ENCODE measurements at places on chromosomes 7 and 10. TPM values are rescaled to one million over a fixed set of nuclear protein-coding genes. Genes with fewer than 3 reads are reported as not detected.
A peak's percentile ranks its signal among the peaks of the same experiment; 100 is the strongest.

The EEF1AKMT2 gene
- total RNA-seq = 28.6 TPM

The DNA2 gene
- total RNA-seq = 48.0 TPM

The TWIST1 gene
- total RNA-seq = 0.18 TPM

The NEBL gene
- 15.7 TPM for total RNA-seq

The SLC26A4 gene
- not detected for total RNA-seq

The GIMAP4 gene
- total RNA-seq = not detected

DNA sequence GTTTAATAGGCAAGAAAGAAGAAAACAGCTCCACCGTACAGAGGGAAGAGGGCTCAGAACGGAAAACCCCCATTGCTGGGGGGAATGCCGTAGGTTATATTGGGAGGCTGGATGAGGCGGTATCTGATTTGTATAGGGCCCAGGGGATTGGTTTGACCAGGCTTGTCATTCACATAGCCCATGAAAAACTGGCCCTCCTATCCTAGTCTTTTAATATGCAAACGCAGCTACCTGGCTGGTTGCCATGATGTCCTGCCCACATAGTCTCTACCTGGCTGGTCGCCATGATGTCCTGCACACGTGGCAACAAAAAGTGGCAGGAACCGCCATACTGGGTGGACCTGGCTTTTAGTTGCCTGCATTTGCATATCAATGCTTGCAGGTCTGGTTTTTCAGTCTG, 84.7 kb downstream of the AUTS2 start:
- no peak for DNase-seq

DNA sequence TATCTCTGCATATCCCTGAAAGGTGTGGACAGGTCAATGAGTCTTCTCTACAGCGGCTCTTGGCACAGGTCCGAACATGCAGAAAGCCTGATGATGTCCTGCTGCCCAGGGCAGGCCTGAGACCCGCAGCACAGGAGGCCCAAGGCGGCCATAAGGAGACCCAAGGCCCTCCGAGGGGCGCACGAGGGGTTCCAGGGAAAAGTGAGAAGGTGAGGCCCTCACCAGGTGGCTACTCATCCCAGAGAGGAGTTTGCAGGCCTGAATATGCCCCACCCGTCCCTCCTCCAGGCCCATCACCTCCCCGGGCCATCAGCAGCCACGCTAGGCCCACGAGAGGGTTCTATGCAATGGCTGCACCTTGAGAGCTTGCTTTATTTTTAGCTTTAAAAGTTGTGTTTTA, 173.4 kb upstream of the RHEB start:
- peak; percentile 38 for DNase-seq

DNA sequence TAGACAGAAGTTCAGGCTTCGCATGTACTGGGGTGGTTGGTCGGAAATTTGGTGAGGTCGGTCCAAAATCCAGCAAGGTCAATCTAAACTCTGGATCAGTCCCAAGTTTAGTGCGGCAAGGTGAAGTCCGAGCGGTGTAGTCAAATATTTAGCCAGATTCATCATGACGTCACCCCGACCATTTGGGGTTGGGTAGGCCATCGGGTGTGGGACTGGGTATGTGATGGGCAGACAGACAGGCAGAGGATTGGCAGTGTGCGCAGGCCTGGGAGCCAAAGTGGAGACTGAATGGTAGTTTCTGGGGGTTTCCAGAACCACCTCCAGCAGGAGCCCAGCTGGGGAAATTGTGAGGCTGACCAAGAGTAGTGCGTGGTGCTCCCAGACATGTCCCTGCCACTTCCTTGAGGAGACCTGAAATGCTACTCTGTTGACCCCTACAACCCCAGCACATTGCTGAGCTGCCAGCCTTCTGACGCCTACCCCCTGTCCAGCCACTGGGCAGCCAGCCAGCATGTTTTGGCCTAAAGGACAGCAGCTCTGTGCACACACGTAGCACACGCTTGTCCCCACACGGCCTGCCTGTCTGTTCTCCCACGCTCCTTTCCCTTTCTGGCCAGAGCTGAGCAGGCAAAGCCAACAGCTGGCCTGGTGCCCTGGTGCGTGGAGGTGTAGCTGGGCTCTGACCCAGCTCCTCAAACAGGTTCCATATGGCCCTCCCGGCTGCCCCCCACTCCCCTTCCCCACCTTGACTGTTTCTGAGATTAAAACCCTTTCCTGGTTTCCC, 55.9 kb downstream of the FAM241B start:
- DNase-seq = no peak

GRCh38 chr7:56256108-56256507, 139.9 kb upstream of the NUPR2 start:
- DNase-seq = no peak

GRCh38 chr7:95531605-95532219, 46.0 kb downstream of the ASB4 start:
- DNase-seq = no peak

- no peak for DNase-seq
These were observed 55.6 kb downstream of the STEAP1B start for GRCh38 chr7:22444181-22444971.

- DNase-seq = peak; percentile 67
These were observed 36.4 kb upstream of the ZNF488 start for GRCh38 chr10:47420305-47421056.

- DNase-seq = peak; percentile 23
These were observed 103.1 kb downstream of the INHBA start for GRCh38 chr7:41599760-41600159.

- DNase-seq = peak; percentile 25
These were observed 69.1 kb downstream of the KMT2C start for GRCh38 chr7:152366662-152367061.

- no peak for DNase-seq
These were observed 14.4 kb upstream of the ATP6V0E2 start for GRCh38 chr7:149859369-149859768.

DNA sequence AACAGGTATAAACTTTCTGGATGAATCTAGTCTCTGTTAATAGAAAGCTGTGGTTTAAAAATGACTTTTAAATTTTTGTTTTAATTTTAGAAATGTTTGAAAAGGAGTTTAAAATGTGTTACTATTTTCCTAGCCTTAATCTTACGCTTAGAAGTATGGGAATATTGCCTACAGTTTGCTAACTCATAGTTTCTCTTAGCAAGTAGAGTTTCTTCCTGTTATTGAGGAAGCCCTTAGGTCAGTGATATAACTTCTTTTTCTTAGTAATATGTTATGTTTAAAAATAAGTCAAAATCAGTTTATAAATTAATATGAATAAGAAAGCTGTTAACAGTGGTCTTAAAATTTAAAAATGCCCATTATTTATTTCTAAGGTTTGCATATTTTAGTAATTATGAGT, 3.1 kb downstream of the STARD3NL start:
- no peak for DNase-seq

DNA sequence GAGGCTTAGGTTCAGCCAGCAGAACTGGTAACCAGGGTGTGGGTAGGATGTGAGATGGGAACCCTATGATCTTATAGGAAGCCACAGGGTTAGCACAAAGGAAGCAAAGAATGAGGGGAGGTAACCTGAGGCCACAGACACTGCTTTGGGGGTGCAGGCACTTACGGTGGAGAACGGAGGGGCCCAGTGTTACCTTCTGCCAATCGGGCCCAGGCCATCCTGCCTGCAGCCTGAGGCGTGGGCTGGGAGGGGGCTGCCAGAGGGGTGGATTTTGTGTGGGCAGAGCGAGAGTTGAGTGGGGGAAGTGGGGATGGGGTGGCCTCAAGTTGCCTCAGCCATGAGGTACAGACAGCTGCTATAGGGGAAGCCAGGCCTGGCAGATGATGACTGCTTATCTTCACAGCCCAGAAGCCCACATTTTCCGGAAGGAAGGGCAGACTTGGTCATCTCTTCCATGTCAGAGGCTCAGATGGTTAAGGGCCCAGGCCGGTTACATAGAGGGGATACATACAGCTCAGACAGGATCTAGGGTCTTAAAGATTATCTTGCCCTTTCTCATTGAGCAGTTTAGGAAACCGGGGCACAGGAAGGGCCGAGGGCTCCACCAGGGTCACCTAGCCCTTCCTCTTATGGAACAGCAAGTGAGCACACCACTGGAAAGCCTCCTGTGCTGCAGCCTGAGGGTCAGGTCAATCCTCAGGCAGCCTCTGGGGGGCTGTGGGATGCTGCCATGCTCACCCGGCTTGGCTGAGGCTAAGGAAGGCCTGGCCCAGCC, 24.4 kb upstream of the VSIR start:
- no peak for DNase-seq

GRCh38 chr7:1251796-1252539, 19.3 kb downstream of the UNCX start:
- DNase-seq = no peak

DNA sequence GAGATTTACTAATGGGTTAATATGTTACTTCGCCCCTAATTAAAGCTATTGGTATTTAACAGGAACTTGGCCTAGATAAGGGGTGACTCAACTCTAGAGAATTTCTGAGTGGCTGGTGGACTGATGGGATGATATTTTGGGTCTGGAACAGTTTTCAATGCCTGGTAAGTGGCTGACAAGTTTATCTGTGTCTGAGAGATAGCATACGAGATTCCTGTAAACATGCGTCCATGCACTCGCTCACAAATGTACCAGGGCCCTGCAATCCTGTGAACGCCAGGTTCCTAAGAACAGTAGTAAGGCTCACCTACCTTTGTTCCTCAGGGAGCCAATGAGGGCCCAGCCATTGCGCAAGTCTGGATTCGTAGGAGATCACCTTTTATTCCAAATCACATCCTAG, 683.8 kb upstream of the ANKRD30A start:
- no peak for DNase-seq

GRCh38 chr10:119302172-119302571, 94.8 kb downstream of the GRK5 start:
- no peak for DNase-seq

DNA sequence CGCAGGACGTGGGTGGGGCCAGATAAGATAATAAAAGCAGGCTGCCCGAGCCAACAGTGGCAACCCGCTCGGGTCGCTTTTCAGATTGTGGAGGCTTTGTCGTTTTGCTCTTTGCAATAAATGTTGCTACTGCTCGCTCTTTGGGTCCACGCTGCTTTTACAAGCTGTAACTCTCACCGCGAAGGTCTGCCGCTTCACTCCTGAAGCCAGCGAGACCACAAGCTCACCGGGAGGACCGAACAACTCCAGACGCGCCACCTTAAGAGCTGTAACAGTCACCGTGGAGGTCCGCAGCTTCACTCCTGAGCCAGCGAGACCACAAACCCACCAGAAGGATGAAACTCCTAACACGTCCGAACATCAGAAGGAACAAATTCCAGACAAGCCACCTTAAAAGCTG, 286.6 kb upstream of the MAGI2 start:
- DNase-seq = no peak

DNA sequence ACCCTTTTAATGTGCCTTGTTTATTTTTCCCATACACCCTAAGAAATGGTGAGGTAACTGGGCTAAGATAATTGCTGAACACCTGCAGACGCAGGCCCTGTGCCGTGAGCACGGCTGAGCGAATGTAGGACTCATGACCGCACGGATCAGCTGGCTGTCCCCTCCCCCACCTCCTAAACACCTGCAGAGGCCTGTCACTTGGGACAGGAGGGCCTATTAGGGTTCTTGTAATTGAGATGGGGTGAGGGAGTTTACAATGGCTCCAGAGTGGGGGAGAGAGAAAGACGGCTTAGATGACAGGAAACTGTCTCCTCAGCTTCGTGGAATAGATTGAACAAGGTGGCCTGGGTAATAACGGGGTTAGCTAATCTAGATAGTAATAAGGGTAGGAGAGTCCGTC, 291.7 kb upstream of the HABP2 start:
- DNase-seq = no peak

DNA sequence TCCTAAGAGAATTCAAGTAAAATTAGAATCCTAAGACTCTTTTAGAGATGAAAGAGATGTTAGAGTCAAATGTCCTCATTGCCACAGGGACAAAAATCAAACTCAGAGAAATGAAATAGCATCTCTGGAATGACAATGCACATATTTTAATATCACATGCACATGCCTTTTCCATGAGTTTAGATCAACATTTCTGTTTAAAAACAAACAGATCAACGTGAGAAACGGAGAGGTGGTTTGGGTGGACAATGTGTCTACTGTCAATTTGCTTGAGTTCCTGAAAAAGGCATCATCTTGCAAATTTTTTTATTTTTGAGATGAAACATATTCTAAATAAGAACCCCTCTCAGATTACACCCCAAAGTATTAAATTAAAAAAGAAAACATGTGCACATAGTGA, 130.0 kb downstream of the CHRM2 start:
- no peak for DNase-seq

DNA sequence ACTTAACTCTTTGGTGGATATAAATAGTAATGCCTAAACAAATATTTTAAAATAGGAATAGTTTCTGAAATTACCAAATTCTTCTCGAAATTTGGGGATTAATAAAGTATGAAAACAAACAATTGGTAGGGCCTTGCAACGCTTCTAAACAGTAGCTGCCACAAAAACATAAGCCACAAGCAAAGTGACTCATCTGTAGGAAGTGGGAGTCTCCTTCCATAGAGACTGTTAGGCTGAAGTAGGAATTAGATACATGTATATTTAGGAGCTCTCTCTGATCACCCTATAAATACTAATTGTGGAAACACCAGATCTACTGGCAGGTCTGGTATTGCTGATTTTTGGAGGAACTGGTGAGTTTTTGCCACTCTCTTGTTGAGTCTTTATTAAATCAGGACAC, 5.7 kb upstream of the LMOD2 start:
- no peak for DNase-seq

All from H7 (cell line).